ENCODE measurements at places on chromosomes 11 and 22.

DNA sequence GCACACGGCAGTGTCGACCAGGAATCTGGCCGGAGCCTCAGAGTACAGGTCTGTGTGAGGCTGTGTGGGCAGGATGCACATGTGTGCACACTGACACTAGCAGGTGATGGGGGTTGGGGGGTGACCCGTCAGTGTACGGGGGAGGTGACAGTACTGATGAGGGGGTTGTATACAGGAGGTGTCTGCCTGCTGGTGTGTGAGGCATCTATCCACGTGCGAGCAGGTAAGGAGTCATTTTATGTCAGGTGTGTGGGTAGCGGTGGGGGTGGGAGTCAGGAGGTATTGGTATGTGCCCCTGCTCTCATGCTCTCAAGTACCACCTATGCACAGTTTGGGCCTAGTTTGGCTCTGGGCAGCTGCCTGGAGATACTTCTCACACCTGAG, 4.5 kb upstream of the PHRF1 start:
- no peak for DNase-seq

DNA sequence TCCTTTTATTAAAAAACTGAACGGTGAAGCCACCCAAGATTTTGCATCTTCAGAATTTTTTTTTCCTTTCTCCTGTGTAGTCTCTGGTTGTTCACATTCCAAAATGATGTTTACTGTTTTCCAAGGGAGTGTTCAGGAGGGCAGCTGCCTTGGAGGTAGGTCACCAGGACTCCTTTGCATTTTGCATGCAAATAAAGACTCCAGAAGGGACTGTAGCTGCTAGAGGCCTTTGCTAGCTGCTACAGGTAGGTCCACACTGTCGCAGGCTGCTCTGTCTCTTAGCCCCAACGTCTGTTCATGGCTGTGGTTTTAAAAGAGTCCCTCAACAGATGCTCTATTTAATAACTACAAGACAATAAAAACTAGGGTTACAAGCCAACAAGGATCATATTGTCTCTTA, 11.4 kb downstream of the CTSC start:
- no peak for DNase-seq

GRCh38 chr11:123856444-123856843, 29.0 kb downstream of the TMEM225 start:
- no peak for DNase-seq

DNA sequence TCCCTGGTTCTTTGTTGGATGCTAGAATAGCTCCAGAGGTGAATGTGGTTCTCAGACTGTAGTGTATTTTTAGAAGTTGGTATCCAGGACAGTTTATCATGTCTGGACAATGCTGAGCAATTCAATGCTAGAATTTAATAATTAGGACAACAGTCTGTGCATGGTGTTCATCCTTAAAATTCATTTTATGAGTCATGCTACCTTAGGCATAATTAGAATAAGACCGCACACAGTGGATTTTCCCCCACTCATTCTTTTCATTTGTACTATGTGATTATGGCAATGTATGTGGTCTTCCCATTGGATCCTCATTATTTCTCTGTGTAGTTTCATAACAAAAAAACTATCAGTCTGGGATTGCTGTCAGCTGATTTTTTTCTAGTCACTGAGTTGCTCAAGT, 196.7 kb downstream of the ARHGAP42 start:
- no peak for DNase-seq

DNA sequence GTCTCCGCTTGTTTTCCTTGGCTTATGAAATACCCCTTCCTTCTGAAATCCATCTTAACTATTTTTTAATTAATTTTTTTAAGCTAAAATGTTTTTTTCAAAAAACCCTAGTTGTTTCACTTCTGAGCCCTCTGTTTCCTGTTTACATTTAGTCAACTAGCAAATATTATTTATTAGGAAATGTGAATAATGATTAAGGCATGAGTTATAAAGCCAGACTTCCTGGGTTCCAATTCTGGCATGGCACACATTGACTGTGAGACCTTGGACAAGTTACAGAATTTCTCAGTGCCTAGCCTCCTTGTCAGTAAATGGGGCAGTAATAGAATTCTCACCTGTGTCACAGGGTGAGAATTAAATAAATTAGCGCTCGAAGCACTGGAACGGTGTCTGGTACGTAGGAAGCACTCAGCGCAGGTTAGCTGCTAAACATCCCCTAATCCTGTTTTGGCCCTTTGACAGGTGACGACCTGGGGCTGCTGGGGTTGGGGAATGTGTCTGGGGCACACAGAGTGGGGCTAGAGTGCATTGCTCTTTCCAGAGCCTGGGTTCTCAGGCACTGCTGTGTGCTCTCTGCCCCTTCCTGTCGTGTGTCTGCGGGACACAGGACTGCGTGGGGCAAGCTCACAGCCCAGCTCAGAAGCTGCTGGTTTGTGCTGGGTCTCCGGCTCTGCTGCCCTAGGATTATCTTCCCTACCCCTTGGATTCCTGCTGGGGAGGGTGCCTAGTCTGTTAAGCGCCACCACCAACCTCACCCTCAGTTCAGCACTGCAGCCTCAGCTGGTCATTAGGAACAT, 13.1 kb downstream of the PANX1 start:
- no peak for DNase-seq

- DNase-seq, result no peak
Observed at GRCh38 chr11:70710601-70711000, 312.3 kb downstream of the CTTN start.

DNA sequence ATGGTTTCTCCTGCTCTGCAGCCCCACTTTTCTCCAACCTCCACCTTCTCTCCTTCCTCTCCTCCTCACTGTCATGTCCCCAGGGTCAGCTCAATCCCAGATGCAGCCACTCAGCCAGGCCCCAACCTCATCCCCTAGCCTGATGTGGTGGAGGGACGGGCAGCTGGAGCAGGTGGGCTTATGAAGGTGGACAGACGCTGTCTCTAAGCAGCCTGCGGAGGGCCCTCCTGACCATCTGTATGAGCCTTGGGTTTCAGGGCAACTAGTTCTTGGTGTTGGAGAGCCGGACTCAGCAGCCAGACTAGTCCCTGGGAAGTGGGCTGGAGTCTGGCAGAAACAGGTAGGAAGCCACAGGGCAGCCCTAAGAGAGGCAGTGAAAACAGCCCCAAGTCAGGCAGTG, 18.1 kb downstream of the CRYBB2 start:
- no peak for DNase-seq

DNA sequence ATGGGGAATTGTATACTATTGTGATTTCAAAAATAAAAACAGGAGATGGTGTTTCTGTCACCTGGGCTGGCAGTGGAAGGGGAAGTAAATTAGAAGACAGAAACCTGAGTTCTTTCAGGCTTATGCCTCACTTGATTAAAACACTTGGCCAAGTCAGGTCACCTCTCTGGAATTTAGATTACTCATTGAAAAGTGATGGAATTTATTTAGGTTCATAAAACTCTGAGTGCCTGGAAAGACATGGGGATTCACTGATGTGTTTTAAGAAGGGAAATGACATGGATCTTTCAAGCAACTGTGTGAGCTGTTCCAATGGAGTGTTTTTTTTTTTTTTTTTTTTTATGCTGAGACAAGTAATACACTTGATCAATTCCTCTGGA, 400.1 kb downstream of the TMEM135 start:
- DNase-seq, result peak; percentile 69

DNA sequence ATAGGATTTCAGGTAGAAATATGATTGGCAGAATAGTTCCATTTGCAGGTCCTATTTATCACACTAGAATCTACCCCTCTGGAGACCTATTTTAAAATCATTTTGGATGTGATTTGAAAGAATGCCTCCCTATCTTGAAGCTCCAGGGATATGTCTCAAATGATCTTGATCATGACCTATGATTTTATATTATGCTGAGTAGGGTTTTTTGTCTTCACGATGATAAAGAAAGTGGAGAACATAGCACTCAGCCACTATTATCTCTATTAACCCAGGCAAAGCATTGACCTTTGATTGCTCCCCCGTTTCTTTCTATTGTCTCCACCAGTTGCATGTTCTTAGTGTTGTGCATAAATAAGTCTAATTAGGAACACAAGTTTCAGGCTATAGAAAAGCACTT, 307.9 kb downstream of the BLID start:
- no peak for DNase-seq

DNA sequence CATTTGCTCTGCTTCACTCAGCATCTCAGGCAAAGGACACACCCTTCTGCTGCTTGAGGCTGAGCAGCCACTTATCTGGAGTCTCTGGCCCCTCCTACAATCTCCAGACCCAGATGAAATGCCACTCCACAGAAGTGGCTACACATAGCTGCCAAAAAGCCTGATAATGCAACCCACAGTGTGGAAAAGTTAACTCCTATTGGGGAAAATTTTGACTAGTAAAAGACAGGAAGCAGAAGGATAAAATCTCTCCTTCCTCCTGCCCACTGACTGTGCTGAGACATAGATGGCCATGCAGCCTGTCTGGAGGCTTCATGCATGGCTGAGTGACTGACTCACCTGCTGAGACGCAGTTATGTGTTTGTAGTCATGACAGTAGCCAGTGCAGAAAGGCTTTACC, 92.3 kb upstream of the TEAD1 start:
- peak; percentile 62 for DNase-seq

DNA sequence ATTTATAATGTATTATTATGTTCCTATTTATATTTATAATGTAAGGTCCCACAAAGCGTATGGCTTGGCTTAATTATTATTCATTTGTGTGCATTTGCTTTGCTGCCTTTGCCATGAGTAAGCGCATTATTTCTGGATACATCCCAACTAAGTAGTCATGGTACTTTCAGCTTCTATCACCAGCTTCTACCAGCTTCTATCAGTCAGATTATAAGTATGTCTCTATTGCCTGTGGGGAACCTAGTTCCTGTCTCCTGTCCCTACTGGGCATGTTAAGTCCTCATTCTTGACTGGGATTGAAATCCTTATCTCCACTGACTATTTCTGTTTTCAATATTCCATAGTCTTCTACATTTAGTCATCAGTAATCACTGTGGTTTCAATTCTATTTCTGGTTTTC, 33.5 kb upstream of the OR10W1 start:
- peak; percentile 15 for DNase-seq

- no peak for DNase-seq
Observed at GRCh38 chr22:19115628-19116027, 6.6 kb downstream of the DGCR2 start.

All from RWPE1 (cell line).